Uterus (tissue), 4 donors: ENCODE measurements at places on chromosomes 4 and X. TPM values are rescaled to one million over a fixed set of nuclear protein-coding genes. Genes with fewer than 3 reads are reported as not detected.

DNA sequence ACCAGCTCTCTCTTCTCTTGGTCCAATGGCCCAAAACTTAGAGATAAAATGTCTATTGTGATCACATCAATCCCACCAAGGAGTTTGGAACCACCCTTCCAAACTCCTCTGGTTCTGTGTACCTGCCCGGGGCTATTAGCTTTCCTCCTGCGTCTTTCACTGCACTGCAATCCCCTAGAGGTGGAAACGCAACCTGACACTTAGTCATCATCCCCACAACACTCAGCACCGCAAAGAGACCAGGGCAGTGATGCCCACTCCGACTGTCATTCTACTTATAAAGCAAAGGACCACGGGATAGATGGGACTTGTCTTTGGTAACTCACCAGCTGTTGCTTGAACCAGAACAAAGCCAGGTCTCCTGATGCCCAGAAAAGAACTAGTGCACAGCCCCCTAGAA is 22.0 kb downstream of the AFAP1 start:
- DNase-seq, result no peak

- DNase-seq, result no peak
Measured at GRCh38 chr4:73816814-73817213, 19.7 kb upstream of the CXCL6 start.

GRCh38 chr4:57318703-57319102 is 208.5 kb upstream of the IGFBP7 start:
- no peak for DNase-seq

DNA sequence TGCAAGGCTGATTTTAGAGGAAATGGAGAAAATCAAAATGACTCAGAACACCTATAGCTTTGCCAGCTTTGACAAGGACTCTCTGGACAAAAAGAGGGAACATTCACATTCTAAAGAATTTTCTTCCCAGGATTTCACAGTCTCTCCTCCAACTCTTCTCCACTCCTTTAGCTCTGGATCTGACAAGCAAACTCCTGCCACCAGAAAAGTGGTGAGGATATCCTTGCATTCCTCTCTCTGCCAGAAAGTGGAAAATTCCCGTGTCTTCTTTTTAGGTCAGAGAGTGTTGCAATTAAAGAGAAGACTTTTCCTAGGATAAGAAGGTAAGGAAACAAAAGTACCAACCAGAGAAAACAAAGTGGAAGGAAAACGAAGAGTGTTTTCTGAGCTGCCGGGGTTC is 16.1 kb upstream of the PDGFRA start:
- no peak for DNase-seq

GRCh38 chr4:84480082-84480481 is 19.0 kb downstream of the NKX6-1 start:
- no peak for DNase-seq

DNA sequence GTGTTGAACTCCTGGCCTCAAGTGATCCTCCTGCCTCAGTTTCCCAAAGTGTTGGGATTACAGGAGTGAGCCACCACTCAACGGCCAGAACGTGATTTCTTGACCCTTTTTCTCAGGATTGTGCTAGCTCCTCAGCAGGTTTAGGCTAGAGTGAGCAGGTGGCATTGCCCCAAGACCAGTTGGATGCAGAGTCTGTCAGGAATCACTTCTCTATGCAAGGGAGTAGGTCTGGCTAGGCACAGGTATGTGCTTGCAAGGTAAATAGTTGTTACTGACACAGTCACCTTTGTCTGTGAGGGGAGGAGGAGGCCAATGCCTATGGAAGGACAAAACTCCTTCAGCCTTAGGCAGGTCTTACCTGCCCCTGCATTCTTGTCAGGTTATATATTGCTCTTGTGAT is 24.2 kb downstream of the SLC25A5 start:
- no peak for DNase-seq

DNA sequence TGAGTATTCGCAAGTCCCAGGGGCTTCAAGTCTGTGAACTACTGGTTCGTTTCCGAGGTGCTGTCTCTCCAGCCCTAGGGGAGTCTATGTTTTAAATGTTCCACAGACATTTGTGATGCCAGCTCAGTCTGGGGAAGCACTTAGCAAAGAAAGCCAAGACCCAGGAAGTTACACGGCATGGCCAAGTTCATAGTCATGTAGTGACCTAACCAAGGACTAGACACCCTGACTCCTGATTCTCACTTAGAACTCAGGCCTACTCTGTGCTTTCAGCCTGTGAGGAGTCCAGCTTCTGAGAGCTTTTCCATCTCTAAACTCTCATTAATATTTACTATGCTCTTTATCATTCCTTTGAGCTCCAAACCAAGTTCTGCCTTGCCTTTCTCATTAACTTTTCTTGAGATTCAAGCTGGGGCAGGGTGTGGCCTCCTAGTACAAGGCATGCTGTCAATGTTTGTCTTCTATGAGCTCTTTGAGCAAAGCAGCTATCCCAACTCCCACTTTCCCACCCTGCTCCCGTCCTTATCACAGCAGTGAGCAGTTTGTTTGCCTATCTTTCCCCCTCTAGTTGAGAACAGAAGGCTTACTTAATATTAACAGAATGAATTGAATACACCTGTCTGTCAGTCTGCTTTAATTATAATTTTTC is 105.4 kb upstream of the FAM9C start:
- no peak for DNase-seq

DNA sequence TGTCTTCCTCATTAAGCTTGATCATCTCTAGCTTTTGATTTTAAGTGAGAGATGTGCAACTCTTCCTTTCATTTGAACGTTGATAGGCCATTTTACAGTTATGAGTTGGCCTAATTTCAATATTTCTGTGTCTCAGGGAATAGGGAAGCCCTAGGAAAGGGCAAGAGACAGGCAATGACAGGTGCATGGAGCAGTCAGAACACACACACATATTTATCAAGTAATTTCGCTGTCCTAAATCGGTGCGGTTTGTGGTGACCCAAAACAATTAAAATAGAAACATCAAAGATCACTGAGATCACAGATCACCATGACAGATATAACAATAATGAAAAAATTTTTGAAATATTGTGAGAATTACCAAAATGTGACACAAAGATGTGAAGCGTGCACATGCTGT is 87.7 kb upstream of the LSM6 start:
- DNase-seq, result no peak

DNA sequence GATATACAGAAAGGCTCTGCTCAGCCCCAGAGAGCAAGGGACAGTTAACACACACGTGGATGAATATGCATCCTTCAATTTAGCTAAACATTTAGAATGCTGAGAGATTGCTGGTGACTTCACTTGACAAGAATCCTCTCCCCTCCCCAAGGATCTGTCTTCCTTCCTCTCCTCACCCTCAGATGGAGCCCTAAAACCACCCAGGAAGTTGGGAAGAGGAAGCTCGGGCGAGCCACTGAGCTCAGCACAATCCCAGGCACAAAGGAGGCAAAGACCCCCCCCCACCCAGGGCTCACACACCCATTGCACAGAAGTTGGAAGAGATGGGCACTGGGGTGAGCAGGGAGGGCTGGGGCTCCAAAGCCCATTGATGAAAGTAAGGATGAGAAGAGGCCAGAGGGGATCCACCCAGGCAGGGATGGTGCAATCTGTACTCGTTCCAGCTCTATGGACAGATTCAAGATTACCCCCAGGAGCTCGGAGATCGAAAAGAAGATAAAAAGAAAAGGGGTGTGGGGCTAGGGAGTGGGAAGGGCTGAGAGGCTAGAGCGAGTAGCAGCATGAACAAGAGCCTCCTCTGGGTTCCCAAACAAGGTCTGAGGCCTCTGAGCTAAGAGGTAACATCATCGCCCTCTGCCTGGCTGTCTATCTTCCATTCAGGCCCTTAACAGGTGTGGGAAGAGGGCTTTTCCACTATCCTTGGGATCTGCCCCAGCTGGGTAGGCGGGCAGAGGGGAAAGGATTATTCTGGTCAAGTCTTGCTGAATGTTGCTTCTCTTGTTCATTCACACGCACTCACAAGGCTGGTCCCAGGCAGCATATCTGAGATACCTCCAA is 1.2 kb downstream of the TFE3 start:
- DNase-seq, result no peak

DNA sequence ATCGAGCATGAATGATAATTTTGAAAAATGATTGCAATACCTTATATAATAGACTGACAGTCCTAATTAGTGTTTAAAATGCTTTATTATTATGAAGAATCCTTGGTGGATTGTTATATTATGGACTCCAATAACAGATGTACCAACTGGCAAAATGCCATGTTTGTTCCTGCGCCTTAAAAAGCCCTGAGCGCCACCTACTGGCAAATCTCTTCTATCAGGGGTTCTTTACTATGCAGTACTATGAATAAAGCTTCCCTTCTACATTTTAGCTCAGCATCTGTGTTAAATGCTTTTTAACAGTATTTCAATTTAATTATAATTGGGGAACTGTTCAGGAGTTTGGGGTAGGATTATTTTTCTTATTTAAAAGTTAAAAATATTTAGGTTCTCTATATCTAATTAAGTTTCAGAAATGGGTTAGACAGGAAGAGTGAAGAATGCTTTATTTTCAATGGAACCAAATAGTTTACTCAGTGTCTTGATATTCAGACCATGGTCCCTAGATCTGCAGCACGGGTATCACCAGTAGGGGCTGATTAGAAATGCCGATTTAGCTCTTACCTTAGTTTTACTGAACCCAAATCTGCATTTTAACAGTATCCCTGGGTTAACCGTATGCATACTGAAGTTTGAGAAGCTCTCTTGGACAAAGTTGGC is 20.0 kb downstream of the CFAP97 start:
- DNase-seq, result peak; percentile 66

Gene RASL11B
- 0.29 TPM for total RNA-seq

DNA sequence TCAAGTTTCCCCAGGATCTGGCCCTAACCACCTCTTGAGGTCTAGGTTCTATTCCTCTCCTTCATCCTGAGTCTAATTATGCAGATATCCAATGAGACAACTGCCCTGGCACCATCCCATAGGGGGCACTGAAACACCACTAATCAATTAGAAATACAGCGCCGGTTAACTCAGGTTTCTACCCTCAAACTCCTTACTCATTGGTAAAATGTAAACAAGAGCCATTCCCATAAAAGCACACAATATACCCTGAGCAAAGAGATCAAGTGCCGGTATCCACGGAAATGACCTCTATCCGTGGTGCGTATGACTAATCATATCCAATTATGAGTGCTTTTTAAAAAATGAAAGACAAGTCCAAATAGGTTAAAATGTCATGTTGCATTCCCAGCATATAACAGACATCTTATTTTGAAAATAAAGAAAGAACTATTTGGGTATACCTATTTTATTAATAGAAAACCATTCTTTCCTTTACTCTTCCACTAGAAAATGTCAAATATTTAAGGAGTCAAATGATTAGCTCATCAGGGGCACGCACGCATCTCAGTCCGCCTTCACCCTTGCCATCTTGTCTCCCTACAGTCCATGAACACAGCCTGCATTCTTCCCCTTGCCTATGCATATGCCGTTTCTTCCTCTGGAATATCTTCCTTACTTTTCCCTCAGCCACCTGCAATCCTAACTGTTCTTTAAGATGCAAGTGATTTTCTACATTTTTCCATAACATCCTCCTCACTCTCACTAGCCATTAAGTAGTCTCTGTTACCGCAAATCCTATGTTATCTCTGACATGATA is 141.1 kb downstream of the MAML3 start:
- DNase-seq, result peak; percentile 35

DNA sequence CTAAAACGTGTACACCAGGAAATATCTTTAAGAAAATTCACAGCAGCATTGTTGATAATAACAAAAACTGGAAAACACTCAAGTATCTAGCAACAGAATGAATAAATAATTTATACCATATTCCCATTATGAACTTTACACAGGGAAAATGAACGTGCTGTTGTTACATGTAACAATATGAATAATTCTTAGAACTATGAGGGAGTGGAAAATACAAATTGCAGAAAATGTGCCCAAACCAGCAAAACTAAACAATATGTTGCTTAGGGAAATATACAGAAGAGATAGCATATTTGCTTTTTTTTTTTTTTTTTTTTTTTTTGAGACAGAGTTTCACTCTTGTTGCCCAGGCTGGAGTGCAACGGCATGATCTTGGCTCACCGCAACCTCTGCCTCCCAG is 14.8 kb upstream of the FAT1 start:
- no peak for DNase-seq

Gene SYN1
- 1.5 TPM for total RNA-seq
